Spinal cord (tissue), 10 donors: ENCODE measurements at places on chromosomes 7 and 10. TPM values are rescaled to one million over a fixed set of nuclear protein-coding genes. Genes with fewer than 3 reads are reported as not detected.

DNA sequence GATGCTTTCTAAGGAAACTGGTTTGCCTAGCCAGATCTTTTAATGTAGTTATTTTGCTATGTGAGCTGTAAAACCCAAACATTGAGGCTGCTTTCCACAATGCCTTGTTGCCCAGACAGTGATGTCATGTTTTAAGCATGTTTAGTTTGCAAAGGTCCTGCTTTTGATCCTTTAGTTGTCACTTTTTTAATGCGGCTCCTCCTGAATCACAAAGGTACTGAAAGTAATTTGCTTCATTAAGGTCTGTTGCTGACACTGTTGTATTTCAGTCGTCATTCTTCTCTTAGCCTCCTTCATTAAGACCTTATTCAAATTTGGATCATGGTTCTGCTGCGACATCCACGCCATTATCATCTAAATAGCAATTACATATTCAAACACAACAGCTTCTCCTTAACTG lies 10.6 kb downstream of the RPA3 start:
- no peak overlapping the region for H3K4me3 ChIP-seq
- H3K36me3 ChIP-seq: no peaks in the 10 kb centered on the region
- no peak for DNase-seq
- no peaks in the 10 kb centered on the region for H3K27me3 ChIP-seq

- H3K27me3 ChIP-seq: no peaks in the 10 kb centered on the region
- no peak overlapping the region for H3K27ac ChIP-seq
- no peak overlapping the region for H3K4me3 ChIP-seq
- H3K4me1 ChIP-seq: peaks cover 3% of the 10 kb centered on the region
Measured at GRCh38 chr10:49505076-49505475, 33.8 kb downstream of the ERCC6 start.

GRCh38 chr10:804787-805619 lies 115.5 kb upstream of the DIP2C start:
- H3K4me3 ChIP-seq: no peak overlapping the region
- DNase-seq: no peak
- peaks cover 10% of the 10 kb centered on the region for H3K4me1 ChIP-seq
- H3K27ac ChIP-seq: no peak overlapping the region
- peaks cover 59% of the 10 kb centered on the region for H3K36me3 ChIP-seq

- peaks cover 2% of the 10 kb centered on the region for H3K36me3 ChIP-seq
- no peaks in the 10 kb centered on the region for H3K27me3 ChIP-seq
- peaks cover 30% of the 10 kb centered on the region for H3K4me1 ChIP-seq
- H3K4me3 ChIP-seq: no peak overlapping the region
- no peak for DNase-seq
Measured at GRCh38 chr10:30833628-30833970, 198.1 kb downstream of the ZNF438 start.

GRCh38 chr7:12805518-12805928 lies 118.1 kb downstream of the ARL4A start:
- H3K27ac ChIP-seq: no peak overlapping the region
- no peak overlapping the region for H3K4me3 ChIP-seq
- no peaks in the 10 kb centered on the region for H3K36me3 ChIP-seq
- no peak for DNase-seq
- no peaks in the 10 kb centered on the region for H3K4me1 ChIP-seq

DNA sequence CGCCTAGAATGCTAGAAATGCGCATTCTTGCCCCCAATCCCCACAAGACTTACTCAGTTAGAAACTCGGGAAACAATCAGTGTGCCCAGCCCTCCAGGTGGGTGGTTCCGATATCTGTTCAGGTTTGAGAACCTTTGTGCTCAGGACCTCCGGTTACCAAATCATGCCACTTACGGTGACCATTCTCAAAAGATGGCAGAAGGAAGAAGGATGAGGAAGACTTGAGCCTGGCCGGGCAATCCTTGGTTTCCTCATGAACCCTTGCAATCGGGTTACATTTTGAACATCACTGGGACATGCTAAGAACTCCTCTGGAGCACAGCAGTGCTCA lies 52.1 kb downstream of the RBM17 start:
- no peak overlapping the region for H3K27ac ChIP-seq
- H3K36me3 ChIP-seq: no peaks in the 10 kb centered on the region
- peaks cover 17% of the 10 kb centered on the region for H3K4me1 ChIP-seq

GRCh38 chr10:4456776-4457175 lies 369.2 kb upstream of the AKR1E2 start:
- DNase-seq: no peak
- H3K27me3 ChIP-seq: no peaks in the 10 kb centered on the region
- H3K4me1 ChIP-seq: no peaks in the 10 kb centered on the region
- H3K27ac ChIP-seq: no peak overlapping the region
- no peak overlapping the region for H3K4me3 ChIP-seq

GRCh38 chr7:55206235-55207029 lies 158.7 kb upstream of the LANCL2 start:
- no peaks in the 10 kb centered on the region for H3K27me3 ChIP-seq
- no peak overlapping the region for H3K4me3 ChIP-seq
- DNase-seq: no peak
- H3K4me1 ChIP-seq: peaks cover 4% of the 10 kb centered on the region
- H3K36me3 ChIP-seq: peaks cover 27% of the 10 kb centered on the region
- H3K27ac ChIP-seq: no peak overlapping the region

DNA sequence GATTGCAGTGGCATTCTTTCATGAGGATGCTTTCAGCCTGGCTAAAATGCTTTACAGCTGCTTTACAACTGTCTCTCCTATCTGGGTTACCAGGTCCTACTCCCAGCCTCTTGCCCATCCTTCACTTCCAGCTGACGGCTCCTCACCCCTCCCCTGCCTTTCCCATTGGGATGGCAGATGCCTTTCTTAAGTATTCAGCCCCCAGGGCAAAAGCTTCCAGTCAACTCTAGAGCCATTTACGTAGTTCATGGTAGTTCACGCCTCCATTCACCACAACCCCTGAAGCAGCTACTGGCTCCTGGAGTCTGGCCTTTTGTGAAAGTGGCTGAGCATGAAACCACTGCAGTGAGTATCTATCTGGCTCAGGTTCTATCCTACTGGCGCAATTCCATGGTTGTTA lies 17.2 kb upstream of the BMPER start:
- no peak overlapping the region for H3K27ac ChIP-seq
- no peak overlapping the region for H3K4me3 ChIP-seq
- no peaks in the 10 kb centered on the region for H3K4me1 ChIP-seq
- no peak for DNase-seq
- no peaks in the 10 kb centered on the region for H3K36me3 ChIP-seq

DNA sequence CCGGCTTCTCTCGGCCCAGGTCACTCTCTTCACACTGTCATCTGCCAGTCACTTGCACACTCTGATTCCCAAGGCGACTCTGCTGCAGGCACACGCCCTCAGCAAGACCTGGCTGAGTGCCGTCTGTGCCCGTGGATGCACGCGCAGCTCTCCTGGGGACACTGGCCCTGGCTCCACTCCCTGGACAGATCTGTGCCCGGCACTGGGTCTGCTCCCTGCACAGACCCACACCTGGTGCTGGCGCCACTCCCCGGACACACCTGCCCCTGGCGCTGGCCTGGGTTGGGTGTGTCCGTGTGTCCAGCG lies 133.2 kb downstream of the DNAJB6 start:
- no peak overlapping the region for H3K27ac ChIP-seq
- H3K4me3 ChIP-seq: no peak overlapping the region
- no peak for DNase-seq
- peaks cover 29% of the 10 kb centered on the region for H3K4me1 ChIP-seq

GRCh38 chr7:7977774-7978173 lies 9.2 kb downstream of the GLCCI1 start:
- no peaks in the 10 kb centered on the region for H3K27me3 ChIP-seq
- no peak for DNase-seq
- H3K4me1 ChIP-seq: no peaks in the 10 kb centered on the region
- H3K27ac ChIP-seq: no peak overlapping the region

DNA sequence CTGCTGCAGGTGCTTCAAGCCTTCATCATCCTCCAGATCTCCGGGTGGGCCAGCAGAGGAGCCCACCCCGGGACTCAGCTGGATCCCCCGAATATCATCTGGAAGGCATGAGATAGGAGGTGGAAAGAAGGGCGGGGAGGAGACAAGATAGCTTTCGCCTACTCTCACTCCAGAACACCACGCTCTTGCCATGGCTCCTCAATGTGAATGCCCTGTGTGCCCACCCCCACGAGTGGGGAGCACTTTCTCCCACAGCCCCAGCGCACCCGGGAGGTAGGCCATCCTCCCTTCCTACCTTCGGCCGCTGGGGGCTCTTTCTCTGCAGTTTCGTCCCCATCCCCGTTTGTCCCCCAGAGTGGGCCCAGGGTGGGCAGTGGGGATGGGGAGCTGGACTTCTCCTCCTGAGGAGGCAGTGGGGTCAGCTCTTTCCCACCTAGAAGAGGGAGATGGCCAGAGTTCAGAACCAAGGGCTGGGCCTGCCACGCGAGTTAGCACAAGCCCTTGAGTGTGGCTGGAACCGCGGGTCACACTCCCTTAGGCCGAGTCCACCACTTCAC lies 8.9 kb downstream of the GIGYF1 start:
- H3K36me3 ChIP-seq: peaks cover 97% of the 10 kb centered on the region
- no peak overlapping the region for H3K27ac ChIP-seq

DNA sequence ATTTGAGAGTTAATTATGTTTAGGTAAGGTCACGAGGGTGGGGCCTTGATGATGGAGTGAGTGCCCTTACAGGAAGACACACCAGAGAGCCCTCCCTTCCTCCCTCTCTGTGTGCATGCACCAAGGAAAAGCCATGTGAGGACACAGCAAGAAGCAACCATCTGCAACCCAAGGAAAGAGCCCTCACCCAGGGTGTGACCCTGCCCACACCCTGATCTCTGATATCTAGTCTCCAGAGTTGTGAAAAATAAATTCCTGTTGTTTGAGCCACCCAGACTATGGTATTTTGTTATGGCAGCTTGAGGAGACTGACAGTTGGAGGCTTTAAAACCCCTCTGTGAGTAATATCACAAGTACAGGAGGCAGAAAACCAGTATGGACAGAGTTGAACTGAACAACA lies 15.0 kb upstream of the MCM10 start:
- H3K4me1 ChIP-seq: no peaks in the 10 kb centered on the region
- H3K27ac ChIP-seq: no peak overlapping the region
- no peak overlapping the region for H3K4me3 ChIP-seq
- H3K36me3 ChIP-seq: peaks cover 2% of the 10 kb centered on the region

DNA sequence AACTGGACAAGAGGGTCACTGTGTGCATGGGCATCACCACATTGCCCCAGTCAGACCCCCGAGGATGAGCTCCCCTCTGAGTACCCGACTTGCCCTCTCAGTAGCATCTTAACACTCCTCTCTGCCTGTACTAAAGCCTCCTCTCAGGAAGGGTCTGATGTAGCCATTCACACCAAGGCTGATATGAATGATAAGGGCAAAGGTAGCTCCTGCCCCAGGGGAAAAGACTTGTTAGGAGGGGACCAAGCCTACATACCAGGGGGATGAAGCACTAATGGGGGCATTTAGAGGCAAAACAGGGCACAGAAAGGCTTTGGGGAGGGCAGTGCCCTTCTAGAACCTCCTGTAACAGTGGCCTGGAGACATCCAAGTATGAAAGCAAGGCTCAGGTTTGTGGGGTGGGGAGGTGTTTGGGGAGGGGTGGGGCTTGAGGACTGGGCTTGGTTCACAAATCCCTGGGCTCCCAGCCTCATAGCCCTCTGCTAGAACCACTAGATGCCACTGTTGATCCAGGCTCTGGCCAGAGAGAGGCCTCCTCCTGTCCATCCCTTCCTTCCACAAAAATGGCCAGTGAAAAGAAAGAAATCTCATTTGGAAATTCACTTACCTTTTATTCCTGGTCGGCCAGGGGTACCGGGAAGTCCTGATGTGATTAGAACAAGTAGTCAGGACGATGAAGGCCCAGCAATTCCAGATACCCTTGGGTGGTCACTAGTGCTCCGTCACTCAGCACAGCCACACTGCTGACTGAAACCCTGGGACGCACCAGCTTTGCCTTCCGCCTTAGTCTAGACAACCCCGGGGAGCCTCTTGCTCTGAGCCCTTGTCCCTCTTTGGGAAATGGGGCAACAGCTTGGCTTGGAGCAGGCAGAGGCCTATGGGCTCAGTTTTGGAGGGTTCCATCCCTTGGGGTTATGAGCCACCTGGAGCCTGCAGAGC lies 40.3 kb downstream of the COL17A1 start:
- no peak overlapping the region for H3K27ac ChIP-seq
- H3K4me1 ChIP-seq: peaks cover 6% of the 10 kb centered on the region
- H3K4me3 ChIP-seq: no peak overlapping the region
- no peak for DNase-seq
- H3K36me3 ChIP-seq: no peaks in the 10 kb centered on the region
- no peaks in the 10 kb centered on the region for H3K27me3 ChIP-seq

DNA sequence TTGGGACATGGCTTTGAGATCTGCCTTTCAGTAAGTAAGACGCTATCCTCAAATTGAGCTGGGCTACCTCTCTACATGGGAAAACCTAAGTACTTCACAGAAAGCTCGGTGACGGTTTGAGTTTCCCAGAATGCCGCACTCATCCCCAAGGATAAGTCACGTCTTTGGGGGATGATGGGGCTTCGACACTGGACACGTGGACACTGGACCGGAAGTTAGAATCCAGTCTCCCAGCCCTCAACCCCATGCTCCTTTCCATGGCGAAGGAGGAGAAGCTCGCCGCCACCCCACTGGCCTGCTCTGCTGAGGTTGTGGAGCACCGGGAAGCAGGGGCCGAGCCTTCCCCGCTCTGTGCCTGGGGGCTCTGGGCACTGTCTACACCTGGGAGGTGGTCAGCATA lies 27.5 kb downstream of the PTPRE start:
- H3K36me3 ChIP-seq: peaks cover 9% of the 10 kb centered on the region
- H3K4me1 ChIP-seq: peaks cover 35% of the 10 kb centered on the region
- H3K4me3 ChIP-seq: no peak overlapping the region
- DNase-seq: no peak
- no peaks in the 10 kb centered on the region for H3K27me3 ChIP-seq

DNA sequence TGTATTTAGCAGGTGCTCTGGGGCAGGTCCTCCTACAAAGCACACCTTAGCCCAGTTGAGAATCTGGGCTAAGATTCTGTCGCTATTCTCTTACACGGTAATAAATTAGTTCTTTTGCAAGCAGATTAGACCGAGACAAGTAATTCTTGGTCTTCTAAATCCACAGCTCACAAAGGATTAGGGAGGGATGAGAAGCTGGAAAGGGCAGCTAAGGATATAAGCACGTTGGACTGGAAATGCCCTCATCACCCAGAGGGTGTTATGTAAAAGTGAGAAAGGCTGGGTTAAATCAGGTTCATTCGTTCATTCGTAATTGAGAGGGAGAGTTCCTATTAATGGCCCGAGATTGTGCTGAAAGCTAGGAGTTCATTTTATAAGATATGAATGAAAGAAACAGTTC lies 41.8 kb downstream of the PFKFB3 start:
- peaks cover 12% of the 10 kb centered on the region for H3K4me1 ChIP-seq
- no peak overlapping the region for H3K4me3 ChIP-seq
- H3K27ac ChIP-seq: no peak overlapping the region
- no peaks in the 10 kb centered on the region for H3K27me3 ChIP-seq
- DNase-seq: no peak
- H3K36me3 ChIP-seq: peaks cover 3% of the 10 kb centered on the region

Gene GIMAP8
- total RNA-seq: 8.8 TPM

Gene VPS37D
- 13.6 TPM for total RNA-seq

Gene CPA4
- 1.5 TPM for total RNA-seq

Gene DIP2C
- 15.4 TPM for total RNA-seq

Gene WEE2
- 0.22 TPM for total RNA-seq

Gene TFPI2
- total RNA-seq: 8.9 TPM

Gene SVIL
- total RNA-seq: 81.4 TPM

Gene PON1
- total RNA-seq: 0.59 TPM

Gene FAM25G
- not detected for total RNA-seq

Gene SPACDR
- 2.1 TPM for total RNA-seq

Gene BICC1
- total RNA-seq: 34.7 TPM

Gene TMEM72
- 0.99 TPM for total RNA-seq

Gene TAS2R3
- 5.7 TPM for total RNA-seq

Gene CALHM3
- not detected for total RNA-seq

Gene GPR37
- 14.1 TPM for total RNA-seq
